Caudate nucleus (tissue), 63 donors: ENCODE measurements at places on chromosomes 4 and X.

DNA sequence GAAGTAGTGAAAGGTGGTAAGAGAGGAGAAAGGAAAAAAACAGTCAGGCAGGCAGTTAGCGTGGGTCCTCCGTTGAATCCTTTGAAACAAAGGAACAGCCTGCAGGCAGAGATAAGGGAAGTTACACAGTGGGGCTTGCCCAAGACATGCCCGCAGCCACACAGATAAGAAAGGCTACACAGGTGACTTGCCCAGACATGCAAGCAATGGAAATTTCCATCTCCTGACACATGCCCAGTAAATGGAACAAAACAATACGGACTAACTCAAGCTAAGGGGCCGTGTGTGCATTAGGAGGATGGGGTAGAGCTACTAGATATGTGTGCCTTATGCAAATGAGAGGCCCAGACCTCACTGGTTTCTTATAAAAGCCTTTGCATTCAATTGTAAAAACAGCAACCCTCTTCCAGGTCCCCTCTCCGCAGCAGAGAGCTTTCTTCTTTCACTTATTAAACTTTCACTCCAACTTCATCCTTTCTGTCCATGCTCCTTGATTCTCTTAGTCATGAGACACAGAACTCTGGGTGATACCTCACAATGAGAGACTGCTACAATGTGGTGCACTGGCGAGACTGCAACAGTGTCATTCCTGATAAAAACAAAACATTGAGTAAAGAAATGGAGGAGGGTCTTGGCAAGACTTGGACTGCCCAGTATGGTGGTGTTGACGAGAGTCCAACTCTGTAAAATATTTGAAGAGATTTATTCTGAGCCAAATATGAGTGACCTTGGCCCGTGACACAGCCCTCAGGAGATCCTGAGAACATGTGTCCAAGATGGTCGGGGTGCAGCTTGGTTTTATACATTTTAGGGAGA lies 997.4 kb upstream of the PRKX start:
- DNase-seq, result no peak

DNA sequence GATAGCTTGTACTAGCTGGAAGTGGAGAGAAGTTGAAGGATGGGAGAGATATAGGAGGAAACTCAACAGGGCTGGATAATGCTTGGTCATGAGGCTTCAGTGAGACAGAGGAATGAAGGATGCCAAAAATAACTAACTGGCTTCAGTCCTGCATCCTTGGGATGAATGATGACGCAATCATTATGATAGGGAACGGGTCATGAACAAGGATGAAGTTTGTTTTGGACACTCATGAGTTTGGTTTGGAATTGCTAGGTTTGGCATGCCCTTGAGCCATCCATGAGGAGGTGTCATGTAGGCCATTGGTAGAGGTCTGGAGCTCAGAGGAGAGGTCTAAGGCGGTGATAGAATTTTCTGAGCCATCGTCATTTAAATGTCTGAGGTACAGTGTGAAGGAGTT lies 160.0 kb upstream of the NHS start:
- DNase-seq, result no peak

DNA sequence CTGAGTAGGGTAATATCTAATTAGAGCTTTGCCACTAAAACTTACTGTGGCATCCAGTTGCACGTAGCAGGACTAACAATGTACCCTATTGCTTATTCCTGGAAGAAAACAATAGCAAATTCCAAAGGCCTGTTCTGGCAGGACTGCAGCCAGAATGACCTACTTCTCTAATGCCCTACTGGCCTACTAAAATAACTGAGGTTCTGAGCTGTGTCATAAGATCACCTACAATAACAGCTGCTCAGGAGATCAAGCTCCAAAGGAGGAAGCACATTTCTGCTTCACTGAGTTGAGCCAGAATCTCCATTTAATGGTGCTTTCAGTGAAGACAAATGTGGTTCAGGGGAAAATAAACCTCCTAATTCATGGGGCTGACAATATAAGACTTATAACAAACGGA lies 42.2 kb upstream of the CXCL8 start:
- no peak for DNase-seq

DNA sequence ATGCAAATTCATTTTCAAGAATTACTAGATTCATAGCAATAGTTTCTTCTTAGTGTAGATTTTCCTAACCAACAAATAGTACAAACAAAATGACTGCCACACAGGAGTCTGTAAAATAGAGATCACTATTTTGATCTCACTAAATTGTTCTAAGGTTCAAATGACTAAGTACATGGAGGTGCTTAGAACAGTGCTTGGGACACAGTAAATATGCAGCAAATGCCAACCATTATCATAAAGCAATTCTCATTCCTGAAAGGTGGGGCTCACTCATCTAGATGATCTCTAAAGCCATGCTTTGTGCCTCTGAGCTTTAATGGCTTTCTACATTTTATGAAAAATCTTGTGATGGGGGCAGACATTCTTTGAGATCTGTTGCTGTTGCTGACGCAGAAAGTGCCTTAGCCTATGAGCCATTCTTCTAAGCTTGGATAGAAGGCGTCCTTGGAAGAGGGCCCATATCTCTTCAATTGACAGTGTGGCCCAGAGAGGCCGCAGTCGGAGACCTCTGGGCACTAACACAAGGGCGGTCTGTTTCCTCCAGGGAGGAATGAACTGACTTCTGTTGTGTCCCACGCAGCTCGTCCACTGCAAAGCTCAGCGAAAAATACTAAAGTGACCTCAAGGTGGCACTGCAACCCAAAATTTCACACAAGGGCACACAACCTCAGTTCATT lies 23.5 kb downstream of the TLR10 start:
- peak; percentile 60 for DNase-seq

DNA sequence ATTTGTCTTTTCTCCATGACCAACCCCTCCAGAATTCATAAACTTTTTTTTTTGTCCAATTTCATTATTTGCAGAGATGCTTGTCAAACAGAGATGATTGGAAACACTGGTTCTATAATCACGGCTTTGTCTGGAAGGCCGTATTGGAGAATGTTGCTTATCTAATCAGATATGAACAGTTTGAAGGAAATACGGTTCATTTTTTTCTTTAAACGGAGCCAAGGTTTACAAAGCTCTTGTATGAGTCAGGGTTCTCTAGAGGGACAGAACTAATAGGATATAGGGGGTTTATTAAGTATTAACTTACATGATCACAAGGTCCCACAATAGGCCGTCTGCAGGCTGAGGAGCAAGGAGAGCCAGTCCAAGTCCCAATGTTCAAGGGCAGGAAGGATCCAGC lies 1415.8 kb downstream of the C4orf33 start:
- no peak for DNase-seq

GRCh38 chr4:101782546-101782945 lies 8.0 kb upstream of the BANK1 start:
- DNase-seq, result no peak

DNA sequence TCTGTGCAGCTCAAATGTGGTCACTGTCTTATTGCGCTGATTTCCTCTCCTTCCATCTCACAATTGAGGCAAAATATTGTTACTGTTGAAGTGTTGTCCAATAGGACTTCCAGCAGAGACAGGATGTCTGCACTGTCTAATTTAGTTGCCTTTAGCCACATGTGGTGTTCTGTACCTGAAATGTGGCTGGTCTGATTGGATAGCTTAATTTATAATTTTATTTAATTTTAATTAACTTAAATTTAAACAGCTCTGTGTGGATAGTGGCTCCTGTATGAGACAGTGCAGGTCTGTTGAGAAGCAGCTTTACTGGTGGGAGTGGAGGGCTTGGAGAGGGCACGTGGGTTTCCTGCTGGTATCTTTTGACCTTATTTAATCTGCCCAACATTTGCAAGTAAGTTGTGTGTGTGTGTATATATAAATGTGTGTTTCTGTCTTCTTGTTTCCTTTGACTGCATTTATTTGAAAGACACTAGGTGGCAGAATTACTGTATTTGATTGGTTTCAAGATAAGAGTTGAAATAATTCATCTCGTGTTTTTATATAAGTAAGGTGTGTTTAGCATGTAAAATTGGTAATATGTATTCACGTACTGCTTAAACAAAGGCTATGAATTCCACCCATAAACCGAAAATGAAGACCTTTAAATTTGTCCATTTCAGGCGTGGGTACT lies 55.3 kb upstream of the MSANTD1 start:
- no peak for DNase-seq

DNA sequence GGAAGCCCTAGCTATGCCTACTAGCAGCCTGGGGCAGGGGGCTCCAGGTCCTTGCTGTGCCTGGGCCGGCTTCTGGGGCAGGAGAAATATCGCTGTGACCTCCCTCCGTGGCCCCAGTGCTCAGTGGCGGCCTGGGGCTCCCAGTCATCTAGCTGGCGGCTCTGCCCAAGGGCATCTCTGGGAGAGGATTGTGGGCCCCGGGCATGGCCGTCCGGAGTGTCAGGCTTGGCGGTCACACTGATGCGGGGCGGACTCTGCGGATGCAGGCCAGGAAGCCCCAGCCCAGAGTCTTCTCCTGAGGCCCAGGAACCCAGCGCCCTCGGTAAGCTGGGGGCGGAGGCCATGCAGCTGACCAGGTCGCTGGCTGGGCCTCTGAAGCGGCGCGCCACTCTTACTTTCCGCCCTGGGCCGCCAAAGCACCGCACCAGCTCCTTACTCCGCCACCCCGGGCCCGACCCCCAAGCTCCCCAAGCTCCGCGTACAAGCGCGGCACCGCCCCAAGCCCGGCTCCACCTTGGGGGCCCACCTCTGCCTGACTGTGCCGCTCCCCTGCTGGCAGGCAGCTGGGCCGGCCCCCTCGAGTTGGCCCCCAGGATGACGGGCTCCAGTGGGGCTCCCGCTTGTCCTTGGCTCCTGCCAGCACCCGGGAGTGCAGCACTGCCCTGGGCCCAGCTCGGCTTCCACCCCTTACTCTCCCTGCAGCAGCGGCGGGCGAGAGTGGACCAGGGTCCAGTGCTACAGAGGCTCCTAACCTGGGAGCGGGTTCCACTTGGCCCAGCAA lies 720.0 kb downstream of the PCDH18 start:
- DNase-seq, result no peak

GRCh38 chrX:71489540-71489939 lies 43.4 kb upstream of the OGT start:
- no peak for DNase-seq

GRCh38 chr4:26529479-26529878 lies 39.2 kb upstream of the CCKAR start:
- DNase-seq, result no peak

- DNase-seq, result no peak
These were observed 25.5 kb downstream of the IRF2 start for GRCh38 chr4:184448821-184449220.

- DNase-seq, result no peak
These were observed 11.0 kb upstream of the MAMLD1 start for GRCh38 chrX:150352114-150352513.

GRCh38 chrX:67893931-67894330 lies 350.1 kb downstream of the AR start:
- no peak for DNase-seq

DNA sequence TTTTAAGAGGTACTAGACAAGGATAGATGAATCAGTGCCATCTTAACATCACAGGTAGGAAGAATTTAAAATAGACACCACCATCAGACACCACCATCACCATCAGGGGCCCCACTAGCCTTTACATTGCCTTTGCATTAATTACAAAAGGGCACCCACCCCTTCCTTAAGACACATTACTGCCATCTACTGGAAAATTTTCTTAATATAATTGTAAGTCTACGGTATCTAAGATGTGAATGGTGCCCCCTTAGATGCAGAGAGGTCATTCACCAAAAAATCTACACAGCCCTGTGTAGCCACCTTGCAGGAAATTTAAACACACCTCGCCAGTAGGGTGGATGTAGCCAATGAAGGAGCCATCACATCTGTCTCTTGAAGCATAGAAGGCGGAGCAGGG lies 184.1 kb downstream of the MID1IP1 start:
- DNase-seq, result no peak

- DNase-seq, result no peak
These were observed 147.5 kb upstream of the CASK start for GRCh38 chrX:42070866-42071265.

DNA sequence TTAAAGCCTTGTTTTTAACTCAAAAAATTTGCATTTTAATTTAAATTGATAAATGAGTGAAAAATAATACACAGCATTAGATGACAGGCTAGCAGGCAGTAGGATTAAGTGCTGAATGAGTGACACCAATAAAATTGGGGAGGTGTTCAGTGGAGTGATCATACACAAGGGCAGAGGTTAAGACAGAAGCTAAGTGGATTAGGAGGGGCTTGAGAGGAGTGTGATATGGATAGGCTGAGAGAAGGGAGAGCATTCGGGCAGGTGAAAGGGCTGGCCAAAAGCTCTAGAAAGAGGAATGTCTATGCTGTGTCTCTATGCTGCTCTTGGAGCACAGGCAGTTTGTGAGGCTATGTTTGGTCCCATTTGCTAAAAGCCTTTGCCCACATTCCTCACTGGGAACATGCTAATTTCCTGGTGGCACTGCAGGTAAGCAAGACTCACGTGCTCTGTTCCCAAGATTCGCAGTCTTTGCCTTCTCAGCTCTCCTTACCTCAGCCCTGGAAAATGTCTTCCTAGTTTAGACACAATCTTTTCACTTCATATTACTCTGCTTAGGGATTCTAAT lies 52.8 kb upstream of the CCSER1 start:
- DNase-seq, result no peak

DNA sequence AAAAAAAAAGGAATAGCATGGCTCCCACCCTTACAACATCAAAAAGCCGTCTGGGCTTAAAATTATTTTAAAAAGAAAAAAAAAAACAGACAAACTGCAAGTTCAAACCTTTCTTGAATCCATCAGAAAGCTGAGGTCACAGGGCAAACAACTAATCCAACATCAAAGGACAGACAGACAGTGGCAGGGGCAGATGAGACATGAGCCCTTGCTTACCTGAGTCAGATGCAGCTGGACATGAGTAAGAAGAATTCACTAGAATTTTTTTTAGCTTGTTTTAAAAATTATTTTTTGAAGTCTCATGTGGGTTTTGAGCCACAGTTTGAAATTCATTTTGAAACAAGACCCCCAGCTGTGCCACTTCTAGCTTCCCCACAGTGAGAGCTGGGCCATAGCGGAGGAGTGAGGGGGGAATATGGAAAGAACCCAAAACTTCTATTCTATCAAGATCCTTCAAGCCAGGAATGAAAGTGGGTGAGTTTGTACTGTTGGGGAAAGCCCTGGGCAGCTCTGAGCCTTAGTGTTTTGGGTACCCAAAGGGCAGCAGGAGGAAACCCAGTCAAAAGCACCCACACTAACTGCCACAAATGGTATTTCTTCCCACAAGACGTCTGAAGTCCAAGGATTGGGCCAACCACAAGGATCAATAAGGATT lies 111.4 kb downstream of the ATXN3L start:
- DNase-seq, result no peak

GRCh38 chr4:4377191-4377590 lies 9.7 kb upstream of the NSG1 start:
- no peak for DNase-seq
